ENCODE measurements at places on chromosomes 2 and 18.

DNA sequence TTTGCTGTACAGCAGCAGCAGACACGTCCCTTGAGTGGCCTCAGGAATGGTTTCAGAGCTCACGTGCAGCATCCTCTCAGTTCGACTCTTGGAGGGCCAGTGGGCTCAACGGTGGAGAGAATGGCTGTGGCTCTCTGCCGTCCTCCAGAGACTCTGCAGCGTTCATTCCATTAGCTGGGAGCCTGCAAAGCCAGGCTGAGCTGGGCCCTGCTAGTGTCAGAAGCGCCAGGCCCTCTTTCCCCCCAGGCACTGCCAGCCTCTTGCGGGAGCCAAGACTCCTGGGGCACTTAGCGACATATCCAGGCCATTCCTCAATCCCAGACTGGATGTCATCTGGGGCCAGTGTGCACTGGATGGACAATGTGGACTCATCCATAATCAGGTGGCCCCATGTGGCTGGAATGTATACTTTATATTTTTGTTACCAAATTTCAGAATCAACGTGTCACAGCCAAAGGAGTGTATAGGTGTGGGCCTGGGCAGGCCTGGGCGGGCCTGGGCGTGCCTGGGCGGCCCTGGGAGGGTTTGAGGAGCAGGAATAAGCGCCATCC lies 125.1 kb upstream of the EPAS1 start:
- DNase-seq: no peak

DNA sequence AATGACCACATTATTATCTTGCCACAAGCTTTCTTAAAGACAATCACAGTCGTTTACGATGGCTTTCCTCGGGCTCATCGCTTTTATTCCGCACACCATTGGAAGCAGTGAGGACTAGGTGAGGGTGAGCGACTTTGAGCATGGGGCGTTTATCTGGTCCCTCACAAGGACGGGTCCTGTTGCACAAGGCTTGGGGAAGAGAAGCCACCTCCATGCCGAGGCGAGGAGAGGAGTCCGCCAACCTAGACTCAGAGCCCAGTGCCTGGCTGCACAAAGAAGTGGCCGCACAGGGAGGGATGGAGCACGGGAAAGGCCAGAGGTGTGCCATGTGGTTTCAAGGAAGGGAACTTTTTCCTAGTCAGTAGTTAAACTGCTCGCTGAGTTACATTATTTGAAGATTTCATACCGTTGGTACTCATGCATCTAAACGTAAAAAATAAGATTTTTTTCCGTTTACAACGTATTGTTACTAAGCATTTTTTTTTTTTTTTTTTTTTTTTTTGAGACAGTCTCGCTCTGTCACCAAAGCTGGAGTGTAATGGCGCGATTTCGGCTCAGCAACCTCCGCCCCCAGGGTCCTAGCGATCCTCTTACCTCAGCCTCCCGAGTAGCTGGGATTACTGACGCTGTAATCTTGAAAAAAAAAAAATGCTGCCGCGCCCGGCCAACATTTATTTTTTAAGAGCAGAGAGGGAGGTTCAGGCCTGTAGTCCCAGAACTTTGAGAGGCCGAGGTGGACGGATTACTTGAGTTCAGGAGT lies 849 bp upstream of the CYP27C1 start:
- no peak for DNase-seq

DNA sequence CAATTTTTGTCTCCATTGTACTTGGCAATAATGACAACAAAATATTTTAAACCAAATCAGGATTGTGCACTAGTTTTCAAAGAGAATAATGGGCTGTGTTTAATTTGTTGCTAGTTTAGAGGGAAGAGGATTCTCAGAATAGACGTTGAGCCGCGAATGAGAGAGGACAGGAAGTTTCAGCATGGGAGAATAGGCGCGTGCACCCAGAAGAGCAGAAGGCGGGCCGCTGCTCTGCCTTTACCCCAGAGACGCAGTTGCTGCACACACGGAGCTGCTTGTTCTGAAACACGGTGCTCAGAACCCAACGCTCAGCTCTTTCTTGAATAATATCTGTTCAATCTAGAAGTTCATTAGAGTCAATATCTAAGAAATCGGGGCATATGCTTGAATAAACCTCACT lies 223.4 kb downstream of the MYT1L start:
- DNase-seq: no peak

- DNase-seq: no peak
Observed at GRCh38 chr2:231676243-231676642, 32.1 kb upstream of the PTMA start.

- no peak for DNase-seq
Observed at GRCh38 chr18:24022161-24022560, 7.6 kb downstream of the TTC39C start.

- DNase-seq: no peak
Observed at GRCh38 chr2:36387258-36387916, 31.8 kb downstream of the CRIM1 start.

Data from ascending aorta (tissue), 2 donors.